ENCODE measurements at places on chromosomes 6 and 20. TPM values are rescaled to one million over a fixed set of nuclear protein-coding genes. Genes with fewer than 3 reads are reported as not detected.

DNA sequence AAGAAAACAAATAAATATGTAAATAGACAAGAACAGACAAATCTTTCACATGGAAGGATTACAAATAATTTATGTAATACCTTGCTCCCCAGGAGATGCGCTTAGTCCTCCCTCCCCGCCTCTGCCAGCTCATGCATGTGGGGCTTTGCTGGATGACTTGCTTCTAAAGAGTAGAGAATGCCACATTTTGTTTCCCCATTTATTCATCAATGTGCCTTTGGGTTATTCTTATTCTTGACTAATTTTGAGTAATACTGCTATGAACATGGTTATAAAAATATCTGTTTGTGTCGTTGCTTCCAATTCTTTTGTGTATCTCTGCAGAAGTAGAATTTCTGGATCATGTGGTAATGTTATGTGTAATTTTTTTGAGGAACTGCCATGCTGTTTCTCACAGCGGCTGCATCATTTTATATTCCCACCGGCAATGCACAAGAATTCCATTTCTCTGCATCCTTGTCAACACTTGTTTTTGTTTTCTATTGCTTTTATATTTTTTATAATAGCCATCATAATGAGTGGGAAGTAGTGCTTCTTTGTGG, 23.8 kb upstream of the DUSP22 start:
- no peak for DNase-seq

GRCh38 chr6:121619013-121619412, 183.6 kb downstream of the GJA1 start:
- no peak for DNase-seq

DNA sequence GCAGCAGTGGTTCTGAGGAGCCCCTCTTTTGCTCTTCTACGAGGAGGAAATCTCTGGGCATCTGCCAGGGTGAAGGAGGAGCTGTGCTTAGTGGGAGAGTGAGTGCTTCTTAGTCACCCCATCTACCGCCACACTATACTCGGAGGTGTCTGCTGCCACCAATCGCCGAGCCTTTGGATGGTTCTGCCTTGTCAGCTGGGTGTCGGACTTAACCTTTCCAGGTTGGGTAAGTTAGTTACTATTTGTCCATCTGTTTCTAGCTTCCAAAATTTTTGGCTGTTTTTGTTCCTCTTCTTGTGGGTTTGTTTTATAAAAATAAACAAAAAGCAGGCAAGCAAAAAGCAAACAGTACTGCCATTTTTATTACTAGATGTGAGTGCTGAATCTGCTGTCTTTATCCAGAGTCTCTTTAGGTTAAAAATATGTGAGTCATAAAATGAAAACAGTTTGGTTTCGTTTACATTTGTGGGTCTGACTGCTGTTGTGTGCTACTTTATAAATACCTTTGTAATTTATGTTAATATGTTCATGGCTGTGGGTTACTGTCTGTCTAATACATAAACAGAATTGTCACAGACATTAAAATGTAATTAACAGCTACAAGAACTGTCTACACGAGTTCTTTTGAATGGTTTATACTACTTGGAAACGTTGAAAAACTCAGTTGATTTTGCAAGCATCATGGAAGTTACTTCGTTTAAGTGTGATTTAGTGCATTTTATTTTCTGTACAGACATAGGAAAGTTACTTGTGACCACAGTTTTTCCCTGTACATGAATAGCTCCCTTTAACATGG, 89.2 kb downstream of the ARID1B start:
- no peak for DNase-seq

The WASF1 gene
- polyA plus RNA-seq: 7.7 TPM

DNA sequence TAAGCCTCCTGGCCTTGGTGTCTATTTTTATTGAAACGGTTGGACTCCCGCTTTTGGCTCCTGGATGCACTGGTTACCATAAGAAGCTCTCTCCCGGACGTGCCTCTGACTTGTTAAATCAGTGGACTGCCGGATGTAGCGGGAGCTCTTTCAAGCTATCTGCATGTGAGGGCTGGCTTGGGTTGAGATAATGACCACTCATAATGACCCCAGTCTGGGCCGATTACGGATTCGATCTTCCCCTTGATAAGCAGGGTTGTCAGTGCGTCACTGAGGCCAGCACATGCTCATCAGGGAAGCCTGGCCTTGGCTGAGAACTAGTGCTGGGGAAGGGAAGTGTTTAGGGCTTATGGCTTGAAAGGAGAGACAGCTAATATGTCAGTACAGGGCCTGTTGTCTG, 528.1 kb downstream of the CDH26 start:
- no peak for DNase-seq

GRCh38 chr6:36326356-36326995, 10.2 kb downstream of the BNIP5 start:
- DNase-seq: peak; percentile 49

The OLIG3 gene
- not detected for polyA plus RNA-seq

GRCh38 chr20:57914205-57914604, 204.4 kb upstream of the PMEPA1 start:
- DNase-seq: no peak

DNA sequence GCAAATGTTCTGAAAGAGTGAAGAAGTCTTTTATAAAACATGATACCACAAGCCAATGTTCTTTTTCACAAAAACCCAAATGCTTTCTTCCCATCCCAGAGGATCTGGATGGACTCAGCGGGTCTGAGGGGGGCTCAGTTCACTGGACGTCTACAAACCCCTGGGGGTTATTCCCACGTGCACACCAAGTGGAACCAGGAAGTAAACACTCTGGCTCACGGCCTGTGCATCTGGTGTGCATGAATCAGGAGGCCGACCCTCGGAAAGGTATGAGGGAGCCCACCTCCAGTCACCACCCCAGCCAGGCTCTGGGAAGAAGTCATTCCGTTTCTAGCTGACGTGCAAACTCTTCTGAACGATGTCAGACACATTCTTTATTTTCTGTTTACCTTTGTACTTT, 252.2 kb downstream of the DLL1 start:
- no peak for DNase-seq

The SNX14 gene
- 42.3 TPM for polyA plus RNA-seq

GRCh38 chr6:65935412-65935811, 228.4 kb upstream of the EYS start:
- DNase-seq: no peak

The AGPAT4 gene
- 9.1 TPM for polyA plus RNA-seq

The SLC22A23 gene
- polyA plus RNA-seq: 3.5 TPM

DNA sequence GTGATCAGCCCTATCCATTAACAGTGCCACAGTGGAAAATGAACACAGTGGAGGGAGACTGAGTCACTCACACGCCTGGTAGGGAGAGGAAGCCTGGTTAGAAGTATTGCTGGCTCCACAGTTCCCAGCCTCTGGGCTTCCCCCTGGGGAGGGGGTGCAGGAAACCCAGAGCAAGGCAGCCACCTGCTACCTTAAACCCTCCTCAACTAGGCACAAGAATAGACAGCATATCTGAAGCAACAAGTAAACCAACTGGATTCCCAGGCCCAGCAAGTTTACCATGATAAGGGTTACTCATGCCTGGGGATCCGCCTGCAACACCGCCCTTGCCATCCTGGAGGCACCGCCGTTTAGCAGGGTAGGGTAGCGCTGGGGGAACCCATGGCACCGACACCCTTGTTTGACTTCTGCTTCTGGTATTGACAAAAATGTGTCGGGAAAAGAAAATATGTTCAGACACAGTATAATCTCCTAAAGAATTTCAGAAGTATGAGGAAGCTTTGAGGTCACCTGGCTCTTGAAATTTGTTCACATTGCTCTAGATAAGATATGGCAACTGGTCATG, 38.3 kb downstream of the SLC22A23 start:
- no peak for DNase-seq

- peak; percentile 43 for DNase-seq
Measured at GRCh38 chr20:13492001-13492481, 146.7 kb downstream of the TASP1 start.

The TREM1 gene
- polyA plus RNA-seq: 0.46 TPM

- DNase-seq: no peak
Measured at GRCh38 chr6:167744681-167745669, 81.7 kb upstream of the AFDN start.

The NKX2-2 gene
- not detected for polyA plus RNA-seq

The CARMIL1 gene
- 2.4 TPM for polyA plus RNA-seq

DNA sequence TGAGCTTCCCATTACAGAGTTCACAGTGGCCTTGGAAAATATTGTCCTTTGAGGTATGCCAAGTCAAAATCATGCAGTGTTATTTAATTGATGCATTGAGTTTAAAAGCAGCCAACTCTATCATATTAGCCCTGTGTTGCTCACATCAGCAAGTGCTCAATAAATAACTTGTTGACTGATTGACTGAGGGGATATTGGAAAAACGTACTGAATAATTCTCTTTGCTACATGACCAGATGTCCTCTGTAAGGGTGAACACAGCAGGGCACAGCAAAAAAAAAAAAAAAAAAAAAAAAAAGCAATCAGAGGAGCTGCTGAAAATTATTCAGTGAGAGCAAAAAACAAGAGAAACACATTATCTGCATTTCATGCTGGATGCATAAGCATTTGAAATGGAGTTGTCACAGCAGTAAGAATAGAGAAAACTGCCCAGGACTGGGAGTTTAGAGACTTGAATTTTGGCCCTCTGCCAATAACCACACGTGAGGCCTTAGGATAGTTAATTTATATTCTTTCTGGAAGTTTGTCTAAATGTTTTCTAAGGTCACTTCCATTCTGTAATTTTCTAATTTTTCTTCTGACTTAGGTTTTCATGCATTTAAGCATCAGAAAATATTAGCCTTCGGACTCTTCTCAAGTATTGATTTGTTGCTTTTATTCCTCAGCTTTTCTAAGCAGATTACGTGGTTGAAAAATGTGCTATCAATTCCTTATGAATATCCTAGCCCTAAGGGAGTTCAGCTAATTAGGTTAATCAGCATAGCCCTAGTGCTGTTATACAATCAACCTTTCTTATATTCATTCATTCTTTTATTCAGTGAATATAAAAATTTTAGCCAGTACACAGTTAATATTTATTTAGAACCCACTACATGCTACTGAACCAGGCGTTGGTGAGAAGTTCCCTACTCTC, 246.8 kb upstream of the STXBP5 start:
- no peak for DNase-seq

The RTF2 gene
- 99.0 TPM for polyA plus RNA-seq

- DNase-seq: no peak
Measured at GRCh38 chr6:73258721-73259120, 4.3 kb downstream of the KHDC1 start.

The COL9A3 gene
- polyA plus RNA-seq: 10.6 TPM

DNA sequence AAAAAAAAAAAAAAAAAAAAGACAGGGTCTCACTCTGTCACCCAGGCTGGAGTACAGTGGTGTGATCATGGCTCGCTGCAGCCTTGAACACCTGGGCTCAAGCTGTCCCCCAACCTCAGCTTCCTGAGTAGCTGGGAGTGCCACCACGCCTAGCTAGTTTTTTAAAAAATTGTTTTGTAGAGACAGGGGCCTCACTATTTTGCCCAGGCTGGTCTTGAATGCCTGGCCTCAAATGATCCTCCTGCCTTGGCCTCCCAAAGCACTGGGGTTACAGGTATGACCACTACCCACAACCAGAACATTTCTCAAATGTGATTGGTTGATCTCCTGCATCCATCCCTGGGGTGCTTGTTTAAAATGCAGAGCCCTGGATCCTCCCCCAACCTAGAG, 5.6 kb upstream of the RBCK1 start:
- no peak for DNase-seq

The SAMD3 gene
- 0.92 TPM for polyA plus RNA-seq

DNA sequence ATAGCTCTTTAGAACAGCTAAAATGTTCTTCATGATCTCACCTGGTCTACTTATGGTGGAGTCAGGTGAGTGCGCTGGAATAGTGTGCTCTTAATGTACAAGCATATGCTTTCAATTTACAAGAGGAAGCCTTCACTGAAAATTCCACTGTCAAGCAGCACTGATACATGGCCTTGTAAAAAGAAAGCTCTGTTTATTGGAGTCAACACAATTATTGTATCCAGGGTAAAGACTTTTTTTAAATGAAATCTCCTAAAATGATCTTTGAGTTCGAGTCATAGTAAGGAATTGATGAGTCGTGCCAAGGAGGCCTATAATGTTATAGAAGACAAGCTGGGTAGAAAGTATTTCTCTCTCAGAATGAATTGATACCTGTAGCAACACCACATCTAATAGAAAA, 41.6 kb upstream of the CARMIL1 start:
- no peak for DNase-seq

GRCh38 chr6:7145585-7145884, 37.8 kb downstream of the RREB1 start:
- DNase-seq: no peak

- DNase-seq: no peak
Measured at GRCh38 chr6:3428247-3428646, 28.6 kb downstream of the SLC22A23 start.

The FAM135A gene
- 20.1 TPM for polyA plus RNA-seq

DNA sequence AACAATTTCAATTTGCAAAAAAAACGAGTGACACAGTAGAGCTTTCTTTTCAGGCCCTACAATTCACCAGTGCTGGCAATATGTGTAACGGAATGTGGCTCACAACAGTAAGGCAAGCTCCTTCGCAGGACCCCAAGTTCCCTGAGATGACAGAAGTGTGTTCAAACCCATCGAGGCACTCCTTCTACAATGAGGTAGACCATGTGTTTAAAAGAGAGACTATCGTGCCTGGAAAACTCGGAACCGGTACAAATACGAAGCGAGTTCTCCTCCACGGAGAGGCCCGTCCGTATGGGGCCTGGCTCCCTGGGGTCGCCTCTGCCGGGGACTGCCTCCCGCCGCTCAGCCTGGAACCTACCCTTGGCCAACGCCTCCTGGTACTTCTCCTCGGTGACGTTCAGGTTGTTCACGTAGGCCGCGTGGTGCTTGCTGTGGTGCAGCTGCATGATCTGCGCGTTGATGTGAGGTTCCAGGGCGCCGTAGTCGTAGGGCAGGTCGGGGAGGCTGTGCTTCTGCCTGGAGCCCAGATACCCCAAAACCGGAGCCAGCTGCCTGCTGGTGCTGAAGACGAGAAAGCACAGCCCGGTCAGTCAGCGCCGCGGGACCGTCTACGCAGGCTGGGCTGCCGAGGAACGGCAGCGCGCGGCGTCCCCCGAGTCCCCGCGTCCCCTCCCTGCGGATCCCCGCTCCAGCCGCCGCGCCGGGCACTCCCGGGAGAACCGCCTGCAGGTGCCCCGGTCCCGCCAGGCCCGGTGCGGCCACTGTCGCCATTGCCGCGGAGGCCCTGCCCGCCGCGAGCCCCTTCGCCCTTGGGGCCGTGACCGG, 526 bp downstream of the SOD2 start:
- DNase-seq: peak; percentile 46

The MYB gene
- 1.3 TPM for polyA plus RNA-seq

DNA sequence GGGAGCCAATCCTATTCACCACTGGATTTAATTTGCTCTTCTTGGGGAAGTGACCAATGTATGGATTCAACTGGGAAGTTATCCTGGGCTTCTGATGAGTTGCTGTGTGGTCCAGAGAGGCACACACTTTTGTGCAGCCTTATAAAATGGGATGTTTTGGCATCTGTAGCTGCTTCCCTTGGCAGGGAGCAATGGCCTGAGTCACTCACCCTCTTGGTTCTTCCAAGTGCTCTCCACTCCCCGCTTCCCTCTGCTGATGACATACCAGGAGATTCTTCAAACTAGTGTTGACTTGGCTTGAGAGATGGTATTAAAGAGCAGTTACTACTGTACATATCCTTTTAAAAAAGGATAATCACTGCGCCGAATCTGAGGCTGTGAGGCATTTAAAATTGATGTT, 105.8 kb downstream of the JARID2 start:
- DNase-seq: peak; percentile 24

- no peak for DNase-seq
Measured at GRCh38 chr6:33164176-33164575, 28.1 kb downstream of the COL11A2 start.
